ENCODE measurements at places on chromosomes 4 and X.
A peak's percentile ranks its signal among the peaks of the same experiment; 100 is the strongest.

DNA sequence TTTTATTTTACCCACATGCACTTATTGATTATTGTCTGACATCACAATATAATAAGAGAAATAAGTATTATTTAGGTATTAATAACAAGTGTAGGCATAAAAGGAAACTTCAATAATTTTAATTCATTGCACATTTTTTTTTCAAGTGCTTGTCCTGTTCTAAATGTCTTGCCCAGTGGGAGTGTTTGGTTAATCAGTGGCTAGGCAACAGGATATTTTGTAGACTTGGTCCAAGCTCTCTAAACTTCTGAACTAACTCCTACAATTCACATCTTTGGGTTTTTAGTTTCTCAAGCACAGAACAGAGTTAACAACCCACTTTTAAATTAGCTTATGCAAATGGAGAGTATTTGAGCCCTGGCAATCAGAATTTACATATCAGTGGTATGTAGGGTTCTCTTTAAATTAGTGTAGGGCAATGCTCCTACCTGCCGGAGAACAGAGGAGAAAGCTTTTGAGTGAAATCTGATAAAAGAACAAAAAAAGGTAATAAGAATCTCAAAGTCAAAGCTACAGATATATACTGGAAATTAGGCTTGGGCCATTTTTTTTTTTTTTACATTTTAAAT is 353.5 kb downstream of the ADGRL3 start:
- DNase-seq = no peak

- DNase-seq = no peak
These were observed 62.8 kb downstream of the SHISA3 start for GRCh38 chr4:42460043-42460442.

- DNase-seq = no peak
These were observed 150.3 kb downstream of the GPAT3 start for GRCh38 chr4:83686166-83686565.

DNA sequence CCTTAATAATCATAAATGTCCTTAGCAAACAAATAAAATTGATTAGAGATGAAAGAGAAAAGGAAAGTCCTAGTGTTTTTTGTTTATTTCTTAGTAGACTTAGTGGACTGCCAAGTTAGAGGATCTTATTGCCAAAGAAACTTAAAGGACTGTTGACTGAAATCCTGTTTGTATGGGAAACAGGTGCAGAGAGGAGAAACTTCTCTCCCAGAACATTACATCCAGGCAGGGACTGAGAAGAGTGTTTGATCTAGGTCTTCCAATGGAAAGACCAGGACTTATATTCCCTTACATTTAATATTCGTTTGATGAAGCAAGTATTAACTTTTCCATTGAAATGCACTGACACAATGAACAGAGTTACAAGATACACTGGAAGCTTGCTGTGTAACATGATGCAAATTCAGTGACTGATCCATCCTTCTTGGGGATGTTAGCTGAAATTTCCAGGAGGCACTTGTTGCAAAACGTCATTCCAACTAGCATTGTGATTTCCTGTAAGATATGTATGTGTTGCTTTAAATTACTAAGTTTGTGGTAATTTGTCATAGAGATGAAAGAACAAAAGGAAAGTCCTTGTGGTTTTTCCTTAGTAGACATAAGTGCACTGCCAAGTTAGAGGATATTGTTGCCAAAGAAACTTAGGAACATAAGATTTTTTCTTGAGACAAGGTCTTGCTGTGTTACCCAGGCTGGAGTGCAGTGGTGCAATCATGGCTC is 505.6 kb downstream of the STIM2 start:
- peak; percentile 38 for DNase-seq

GRCh38 chrX:19670321-19670750 is 155.0 kb upstream of the MAP3K15 start:
- DNase-seq = peak; percentile 50

DNA sequence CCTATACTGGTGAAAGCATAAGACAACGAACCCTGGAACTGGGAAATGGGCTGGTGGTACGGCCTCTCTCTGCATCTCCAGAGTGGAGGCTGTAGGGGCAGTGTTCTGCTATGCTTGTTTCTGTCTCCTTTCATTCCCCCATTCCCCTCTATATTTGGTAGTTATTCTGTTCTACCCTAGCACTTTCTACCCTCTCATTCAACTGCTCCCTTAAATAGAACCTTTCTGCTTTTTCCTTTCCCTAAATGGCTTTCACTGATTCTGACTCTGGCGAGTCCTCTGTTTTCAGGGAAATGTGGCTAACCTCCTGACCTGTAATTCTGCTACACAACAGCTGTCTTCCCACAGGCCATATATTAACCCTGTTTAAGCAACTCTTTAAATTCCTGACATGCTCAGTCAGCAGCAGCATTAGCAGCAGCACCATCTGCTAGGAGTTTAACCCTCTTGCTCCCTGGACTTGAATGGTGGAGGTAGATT is 94.2 kb downstream of the CXCL13 start:
- peak; percentile 92 for DNase-seq

DNA sequence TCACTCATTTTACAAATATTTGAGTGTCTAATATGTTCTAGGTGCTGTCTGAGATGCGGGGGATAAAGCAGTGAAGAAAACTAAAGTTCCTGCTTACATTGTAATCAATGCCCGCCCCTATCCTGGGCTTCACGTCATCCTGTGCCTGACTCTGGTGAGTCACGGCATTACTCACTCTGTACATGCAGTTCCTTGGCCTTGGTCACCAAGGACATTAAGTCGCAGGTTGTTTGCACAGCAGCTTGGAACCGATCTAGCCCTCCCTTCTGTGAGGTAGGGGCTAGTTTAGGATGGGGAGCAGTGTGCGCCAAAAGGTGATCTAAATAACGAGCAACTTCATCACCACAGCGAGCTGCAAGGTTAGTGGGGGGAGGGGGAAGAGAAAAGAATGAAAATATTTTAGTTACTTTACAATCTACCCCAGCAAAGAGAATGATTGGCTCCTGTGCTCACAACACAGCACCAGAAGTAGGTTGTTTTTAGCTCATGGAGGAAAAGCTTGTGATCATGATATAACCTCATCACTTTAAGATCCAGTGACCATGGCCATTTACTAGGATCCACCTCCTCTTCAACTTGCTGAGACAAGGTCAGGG is 48.0 kb upstream of the HDAC8 start:
- DNase-seq = peak; percentile 92

GRCh38 chrX:17703201-17703600 is 34.1 kb upstream of the SCML1 start:
- DNase-seq = peak; percentile 3

GRCh38 chr4:42310806-42311205 is 86.5 kb upstream of the SHISA3 start:
- DNase-seq = no peak

DNA sequence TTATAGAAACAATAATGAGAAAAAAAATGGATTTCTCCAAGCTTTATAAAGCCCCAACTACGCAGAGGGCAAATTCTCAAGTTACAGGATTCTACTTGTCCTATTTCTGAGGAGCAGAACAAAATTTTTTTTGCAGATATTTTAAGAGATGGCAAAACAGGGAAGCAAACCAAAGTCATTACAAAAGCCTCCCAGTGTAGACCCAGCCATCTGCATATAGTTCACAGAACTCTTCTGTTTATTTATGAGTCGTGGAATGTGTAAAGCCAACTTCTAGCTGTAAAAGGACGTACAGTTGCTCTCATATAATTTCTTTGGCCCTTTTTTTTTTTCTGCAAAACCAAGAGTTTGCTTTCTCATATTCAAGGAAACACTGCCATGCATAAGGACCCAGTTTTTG is 120.4 kb downstream of the PCDH7 start:
- peak; percentile 35 for DNase-seq

DNA sequence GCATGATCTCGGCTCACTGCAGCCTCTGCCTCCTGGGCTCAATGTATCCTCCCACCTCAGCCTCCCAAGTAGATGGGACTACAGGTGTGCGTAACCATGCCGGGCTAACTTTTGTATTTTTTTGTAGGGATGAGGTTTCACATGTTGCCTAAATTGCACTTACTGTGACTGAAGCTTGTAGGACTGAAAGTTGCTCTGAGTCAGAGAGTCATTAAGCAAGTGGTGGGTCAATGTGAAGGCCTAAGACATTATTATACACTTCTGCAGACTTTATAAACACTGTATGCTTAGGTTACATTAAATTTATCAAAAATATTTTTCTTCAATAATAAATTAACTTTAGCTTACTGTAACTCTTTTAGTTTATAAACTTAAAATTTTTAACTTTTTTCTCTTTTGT is 170.2 kb downstream of the FAT4 start:
- peak; percentile 18 for DNase-seq

DNA sequence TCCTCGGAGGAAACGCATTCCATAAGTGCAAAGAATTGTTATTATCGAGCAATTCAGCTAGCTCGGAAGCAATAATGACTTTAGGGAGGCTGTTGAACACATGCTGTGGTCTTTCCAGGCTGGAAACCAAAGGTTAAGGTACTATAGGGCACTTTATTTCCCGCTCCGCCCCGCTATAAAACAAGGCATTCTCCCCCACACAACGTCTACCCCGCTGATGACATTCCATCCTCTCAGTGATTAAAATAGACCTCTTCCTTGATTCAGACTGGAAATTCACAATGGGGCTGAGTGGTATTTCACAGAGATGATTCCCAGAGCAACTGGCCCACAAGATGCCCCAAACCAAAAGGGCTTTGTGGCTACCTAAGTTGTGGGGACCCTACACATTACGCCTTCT is 196.4 kb downstream of the STIM2 start:
- DNase-seq = no peak

DNA sequence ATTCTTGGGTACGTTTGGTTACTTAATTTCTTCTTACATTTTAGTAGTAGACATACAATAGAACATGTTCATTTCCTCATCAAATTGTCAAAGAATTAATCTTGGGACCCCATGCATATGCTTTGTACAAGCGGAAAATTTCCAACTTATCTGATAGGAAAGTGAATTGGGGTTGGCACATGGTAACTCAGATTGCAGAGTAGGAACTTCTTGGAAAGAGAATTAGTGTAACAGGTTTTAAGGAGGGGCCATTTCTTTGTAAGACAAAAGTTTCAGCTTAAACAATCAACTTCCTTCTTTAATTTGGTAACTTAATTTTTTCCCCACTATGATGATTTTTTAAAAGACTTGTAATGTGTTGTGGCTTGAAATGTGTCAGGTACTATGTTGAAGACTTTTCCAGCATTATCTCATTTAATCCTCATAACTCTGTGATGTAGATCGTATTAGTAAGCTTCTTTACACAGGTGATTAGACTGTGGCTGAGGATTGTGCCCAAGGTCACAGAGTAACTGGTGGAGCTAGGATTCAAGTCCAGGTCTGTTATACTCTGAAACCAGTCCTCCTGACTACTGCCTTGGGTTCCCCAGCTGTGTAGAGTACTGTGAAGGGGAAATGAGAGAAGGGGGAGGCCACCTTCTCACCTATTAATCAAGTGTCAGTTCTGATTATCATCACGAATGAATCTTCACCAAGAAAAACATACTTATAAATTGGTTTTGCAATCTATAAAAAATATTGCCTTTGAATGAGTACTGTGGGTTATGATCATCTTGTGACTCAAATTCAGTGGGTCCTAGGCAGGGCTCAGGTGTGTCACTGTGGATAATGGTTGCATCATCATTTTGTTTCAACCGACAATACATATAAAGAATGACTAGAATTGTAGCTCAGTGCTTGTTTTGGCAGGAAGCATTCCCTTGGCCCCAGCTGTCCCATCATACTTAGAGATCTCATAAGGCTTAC is 4.3 kb downstream of the GK start:
- DNase-seq = peak; percentile 46

- DNase-seq = no peak
These were observed 189.8 kb upstream of the ANK2 start for GRCh38 chr4:112859456-112860184.

GRCh38 chr4:54516556-54517215 is 141.1 kb upstream of the KIT start:
- DNase-seq = no peak

DNA sequence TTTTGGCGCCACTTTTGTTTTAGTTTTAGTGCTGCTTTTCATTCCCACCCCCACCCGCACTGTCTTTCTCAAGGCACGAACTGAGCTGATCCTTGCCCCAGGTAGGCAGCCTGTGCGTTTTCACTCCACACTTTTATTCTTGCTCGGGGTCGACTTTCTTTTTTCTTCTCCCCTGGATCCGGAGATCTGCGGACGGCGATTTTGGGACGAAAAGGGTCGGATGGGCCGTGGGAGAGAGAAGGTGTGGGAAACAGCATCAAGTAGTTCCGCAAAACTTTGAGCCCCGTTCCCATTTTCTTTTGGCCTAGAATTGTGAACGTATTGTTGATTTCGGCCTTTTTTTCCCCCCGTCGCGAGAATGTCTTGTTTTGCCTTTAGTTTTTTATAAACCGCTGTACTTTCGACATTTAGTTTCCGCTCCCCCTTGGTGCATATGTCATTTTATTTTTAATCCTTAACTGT is 531 bp downstream of the STAG2 start:
- DNase-seq = no peak

- DNase-seq = peak; percentile 96
These were observed 56.6 kb downstream of the AREG start for GRCh38 chr4:74501579-74501978.

DNA sequence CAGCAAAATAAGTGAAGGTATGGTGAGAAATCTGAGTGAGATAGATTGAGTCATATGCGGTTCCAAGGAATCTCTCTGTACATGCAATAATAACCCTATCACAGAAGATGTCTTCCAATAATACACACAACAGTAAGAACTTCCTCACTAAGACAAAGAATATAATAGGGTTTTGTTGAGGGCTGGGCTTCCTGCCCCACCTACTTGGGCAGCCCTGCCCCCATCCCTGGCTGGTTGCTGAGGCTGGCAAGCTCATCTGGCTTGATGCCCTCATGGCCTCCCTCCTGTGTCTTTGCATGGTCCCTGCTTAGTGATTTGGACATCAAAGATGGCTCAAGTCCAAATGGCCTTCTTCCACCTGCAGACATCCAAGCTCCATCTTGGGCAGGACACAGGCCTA is 2.7 kb downstream of the GEMIN8 start:
- DNase-seq = peak; percentile 70

DNA sequence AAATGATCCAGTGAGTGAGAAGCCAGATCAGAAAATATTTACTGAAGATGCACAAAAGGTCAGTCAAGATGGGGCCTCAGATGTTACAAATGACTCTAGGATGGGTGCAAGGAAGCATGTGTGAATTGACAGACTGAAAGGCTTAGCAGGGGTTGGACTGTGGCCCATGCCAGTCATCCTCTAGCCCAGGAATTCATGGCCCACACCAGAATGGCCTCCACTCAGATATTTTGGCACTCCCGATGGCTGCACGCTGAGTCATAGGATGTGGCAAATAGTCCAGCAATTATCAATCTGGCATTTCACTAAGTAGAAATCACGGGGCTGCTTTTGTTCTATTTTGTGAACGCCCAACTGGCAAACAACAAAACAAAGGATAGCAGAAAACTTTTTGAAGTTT is 406.5 kb downstream of the IQCM start:
- peak; percentile 53 for DNase-seq

GRCh38 chr4:82801910-82802521 is 3.4 kb upstream of the SCD5 start:
- peak; percentile 58 for DNase-seq
